ENCODE measurements at places on chromosomes 2 and 18. TPM values are rescaled to one million over a fixed set of nuclear protein-coding genes. Genes with fewer than 3 reads are reported as not detected.

DNA sequence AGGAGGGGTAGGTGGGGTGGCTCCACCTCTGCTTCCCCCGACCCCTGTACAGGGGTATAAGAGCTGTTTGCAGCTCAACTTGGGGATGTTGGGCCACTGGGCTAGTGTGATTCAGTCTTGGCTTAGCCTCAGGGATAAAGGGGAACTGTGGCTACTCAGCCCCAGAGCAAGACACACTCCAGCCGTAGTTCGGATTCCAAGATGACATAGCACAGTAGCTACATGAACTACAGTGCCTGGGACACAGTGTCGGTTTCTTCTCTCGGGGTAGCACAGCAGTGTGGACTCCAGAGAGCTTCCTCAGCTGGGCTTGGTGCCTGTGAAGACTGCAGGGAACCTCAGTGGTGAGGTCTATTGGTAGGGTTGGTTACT is 21.1 kb downstream of the CARF start:
- no peak for DNase-seq

- no peak for DNase-seq
These were observed 786.6 kb upstream of the RAB6C start for GRCh38 chr2:129192841-129193253.

DNA sequence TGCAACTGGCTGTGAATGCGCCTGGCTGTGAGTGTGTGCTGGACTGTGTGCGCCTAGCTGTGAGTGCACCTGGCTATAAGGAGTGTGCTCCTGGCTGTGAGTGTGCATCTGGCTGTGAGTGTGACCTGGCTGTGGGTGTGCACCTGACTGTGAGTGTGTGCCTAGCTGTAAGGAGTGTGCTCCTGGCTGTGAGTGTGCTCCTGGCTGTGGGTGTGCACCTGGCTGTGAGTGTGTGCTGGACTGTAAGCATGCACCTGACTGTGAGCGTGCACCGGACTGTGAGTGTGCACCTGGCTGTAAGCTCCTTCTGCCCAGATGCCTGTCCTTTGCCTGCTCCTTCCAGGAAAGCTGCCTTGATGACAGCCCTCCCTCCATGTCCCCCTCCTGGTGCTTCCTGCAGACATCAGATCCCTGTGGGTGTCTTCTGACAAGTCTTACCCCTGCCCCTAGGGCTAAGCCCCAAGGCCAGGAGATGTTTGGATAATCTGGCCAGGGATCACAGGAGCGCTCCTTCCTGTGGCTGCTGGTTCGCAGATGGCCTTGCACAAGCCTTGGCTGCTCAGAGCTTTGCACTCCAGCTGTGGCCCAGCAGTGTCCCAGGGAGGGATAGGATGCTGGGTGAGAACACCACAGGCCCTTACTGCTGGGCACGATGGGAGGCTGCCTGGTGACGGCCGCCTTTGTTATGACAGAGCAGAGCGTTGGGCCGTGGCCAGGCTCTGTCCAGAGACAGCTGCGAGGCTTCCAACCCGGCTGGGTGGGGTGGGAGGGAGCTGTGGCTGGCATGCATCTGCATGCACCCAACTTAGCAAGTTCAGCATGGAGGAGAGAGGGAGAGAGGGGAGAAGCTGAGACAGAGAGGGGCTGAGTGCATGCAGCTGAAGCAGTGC is 89.9 kb downstream of the GLI2 start:
- no peak for DNase-seq

- DNase-seq, result no peak
These were observed 111.7 kb downstream of the WDSUB1 start for GRCh38 chr2:159174759-159175158.

DNA sequence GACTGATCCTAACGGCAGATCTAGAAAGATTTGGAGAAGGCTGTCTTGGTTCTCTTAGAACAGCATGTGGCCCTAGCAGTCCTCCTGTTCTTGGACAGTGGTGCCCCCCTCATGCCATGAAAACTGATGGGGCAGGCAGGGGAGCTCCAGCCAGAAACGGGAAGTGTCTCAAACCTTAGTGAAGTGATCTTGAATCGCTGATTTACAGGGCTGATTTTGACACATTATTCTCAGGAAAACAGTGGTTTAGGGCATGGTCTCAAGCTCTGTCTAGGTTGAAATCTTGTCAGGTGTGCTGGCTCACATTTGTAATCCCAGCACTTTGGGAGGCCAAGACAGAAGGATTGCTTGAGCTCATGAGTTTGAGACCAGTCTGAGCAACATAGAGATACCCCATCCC is 37.8 kb downstream of the SRSF7 start:
- DNase-seq, result no peak

IL36A gene
- total RNA-seq, result not detected
